ENCODE measurements at places on chromosomes 3 and 15. TPM values are rescaled to one million over a fixed set of nuclear protein-coding genes. Genes with fewer than 3 reads are reported as not detected.

DNA sequence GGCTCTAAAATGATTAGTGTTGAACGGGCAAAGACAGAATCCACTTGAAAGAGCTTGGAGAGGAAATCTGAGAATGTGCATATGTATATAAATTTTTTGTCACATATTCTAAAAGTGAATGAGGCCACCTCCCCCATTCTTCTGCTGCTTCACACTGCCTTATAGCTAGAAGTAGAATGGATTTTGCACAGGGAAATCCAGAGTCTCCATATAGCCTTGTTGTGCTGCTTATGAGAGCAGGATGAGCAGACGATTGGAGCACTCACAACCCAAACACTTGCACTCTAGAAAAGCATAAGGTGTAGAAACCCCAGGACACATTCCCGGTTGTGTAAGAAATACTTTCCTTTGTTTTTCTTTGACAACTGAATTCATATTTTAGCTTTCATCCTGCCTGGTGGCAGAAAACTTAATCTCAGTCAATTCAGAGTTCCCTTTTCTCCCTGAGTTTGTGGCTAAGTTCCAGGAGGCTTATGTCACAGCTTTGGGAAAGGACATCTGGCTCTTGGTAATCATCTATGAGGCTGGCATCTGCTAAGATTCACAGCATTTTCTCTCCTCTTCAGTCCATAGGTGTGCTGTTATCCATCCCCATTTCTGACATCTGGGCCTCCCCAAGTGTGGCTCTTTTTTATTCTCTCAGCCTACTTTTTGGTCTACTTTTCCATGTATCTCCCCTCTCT lies 188.4 kb upstream of the PFN2 start:
- no peak for DNase-seq

DNA sequence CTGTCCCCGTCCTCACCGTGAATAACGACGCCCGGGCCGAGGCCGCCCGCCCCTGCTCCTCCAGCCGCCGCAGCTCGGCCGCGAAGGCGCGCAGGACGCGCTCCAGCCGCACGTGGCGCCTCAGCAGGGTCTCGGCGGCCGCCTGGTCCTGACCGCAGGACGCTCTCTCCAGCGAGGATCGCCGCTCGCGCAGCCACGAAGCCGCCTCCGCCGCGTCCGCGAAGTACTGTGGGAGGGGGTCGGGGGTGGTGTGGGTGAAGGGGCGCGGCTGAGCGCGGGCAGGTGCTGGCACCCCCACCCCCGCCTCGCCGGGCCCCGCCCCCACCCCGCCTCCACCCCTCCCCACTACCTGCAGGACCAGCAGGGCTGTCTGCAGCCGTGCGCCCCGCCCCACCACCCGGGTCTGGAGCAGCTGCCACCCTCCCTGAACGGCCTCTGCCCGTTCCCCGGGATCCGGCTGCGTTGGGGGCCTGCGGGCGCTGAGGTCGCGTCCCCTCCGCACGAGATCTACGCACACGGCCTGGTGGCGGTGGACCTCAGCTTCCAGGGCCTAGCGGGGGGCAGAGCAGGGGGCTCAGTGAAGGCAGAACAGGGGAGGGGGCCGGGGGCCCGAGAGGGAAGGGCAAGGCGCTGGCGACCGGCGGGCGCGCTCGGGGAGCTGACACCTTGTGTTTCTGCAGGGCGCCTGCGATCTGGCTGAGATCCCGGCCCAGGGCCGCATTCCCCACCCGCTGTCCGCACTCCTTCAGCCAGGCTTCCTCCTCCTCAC lies 11.7 kb downstream of the SPTBN5 start:
- peak; percentile 52 for DNase-seq

DNA sequence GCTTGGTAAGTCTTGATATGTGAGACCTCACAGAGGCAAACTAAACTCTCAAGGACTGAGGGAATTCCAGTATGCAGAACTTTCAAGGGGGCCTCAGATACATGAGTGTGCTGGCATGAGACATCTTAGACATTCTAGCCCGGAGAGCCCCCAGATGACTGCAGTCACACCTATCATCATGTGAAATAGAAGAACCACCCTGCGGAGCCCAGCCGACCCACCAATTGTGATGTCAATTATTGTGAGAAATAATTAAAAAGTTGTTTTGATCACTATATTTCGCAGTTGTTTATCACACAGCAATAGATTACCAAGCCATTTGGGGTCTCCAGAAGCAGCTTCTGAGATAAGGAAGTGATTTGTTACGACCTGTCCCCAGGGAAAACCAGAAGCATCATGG lies 55.3 kb upstream of the CD47 start:
- DNase-seq = no peak

- DNase-seq = no peak
Observed at GRCh38 chr3:118057086-118057485, 977.6 kb downstream of the IGSF11 start.

GRCh38 chr15:99182791-99183190 lies 66.6 kb downstream of the TTC23 start:
- DNase-seq = no peak

Gene BHLHE40
- 0.22 TPM for total RNA-seq

Data from glutamatergic neuron (in vitro differentiated cells).